Activated naive CD4-positive, alpha-beta T cell treated with Interleukin-2 at 50 U/mL for 16 hours (primary cell): ENCODE measurements at places on chromosomes 16 and 17.

DNA sequence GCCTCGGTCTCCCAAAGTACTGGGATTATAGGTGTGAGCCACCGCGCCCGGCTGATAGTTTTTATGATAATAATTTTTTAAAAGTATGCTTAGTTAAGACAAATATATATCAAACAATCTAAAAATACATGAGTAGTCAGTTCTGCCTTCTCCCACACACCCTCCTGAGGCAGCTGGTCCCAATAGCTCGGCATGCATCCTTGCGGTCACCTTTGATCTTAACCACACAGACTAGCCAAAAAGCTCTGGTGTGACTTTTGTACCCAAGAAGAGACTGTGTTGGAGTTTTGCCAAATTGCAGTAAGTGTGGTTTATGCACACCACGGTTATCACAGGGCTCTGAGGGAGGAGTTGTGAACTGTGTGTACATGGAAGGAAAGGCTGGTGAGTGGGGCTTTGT, 25.6 kb downstream of the ATP6V0A1 start:
- peak; percentile 76 for DNase-seq

- no peak for DNase-seq
Measured at GRCh38 chr17:33751702-33752065, 458.6 kb upstream of the ASIC2 start.

DNA sequence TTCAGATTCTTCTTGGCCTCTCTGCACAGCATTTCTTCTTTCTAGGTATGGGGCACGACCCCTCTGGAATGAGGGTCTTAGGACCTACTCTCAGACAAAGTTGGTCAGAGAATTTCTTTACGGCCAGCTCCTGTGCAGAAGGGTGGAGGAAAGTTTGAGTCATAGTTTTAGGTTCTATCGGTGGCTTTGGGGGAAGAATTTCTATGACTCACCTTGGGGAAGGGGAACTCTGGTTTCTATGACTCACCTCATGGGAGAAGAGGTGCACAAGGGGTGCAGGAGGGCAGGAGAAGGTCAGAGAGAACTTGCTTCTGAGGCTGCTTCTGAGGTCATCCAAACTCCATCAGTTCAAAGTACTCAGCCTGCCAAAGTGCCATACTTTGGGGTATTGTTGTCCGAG, 2.5 kb upstream of the ABCC12 start:
- DNase-seq: peak; percentile 38

- DNase-seq: no peak
Measured at GRCh38 chr16:85374571-85374872, 238.6 kb upstream of the GSE1 start.

DNA sequence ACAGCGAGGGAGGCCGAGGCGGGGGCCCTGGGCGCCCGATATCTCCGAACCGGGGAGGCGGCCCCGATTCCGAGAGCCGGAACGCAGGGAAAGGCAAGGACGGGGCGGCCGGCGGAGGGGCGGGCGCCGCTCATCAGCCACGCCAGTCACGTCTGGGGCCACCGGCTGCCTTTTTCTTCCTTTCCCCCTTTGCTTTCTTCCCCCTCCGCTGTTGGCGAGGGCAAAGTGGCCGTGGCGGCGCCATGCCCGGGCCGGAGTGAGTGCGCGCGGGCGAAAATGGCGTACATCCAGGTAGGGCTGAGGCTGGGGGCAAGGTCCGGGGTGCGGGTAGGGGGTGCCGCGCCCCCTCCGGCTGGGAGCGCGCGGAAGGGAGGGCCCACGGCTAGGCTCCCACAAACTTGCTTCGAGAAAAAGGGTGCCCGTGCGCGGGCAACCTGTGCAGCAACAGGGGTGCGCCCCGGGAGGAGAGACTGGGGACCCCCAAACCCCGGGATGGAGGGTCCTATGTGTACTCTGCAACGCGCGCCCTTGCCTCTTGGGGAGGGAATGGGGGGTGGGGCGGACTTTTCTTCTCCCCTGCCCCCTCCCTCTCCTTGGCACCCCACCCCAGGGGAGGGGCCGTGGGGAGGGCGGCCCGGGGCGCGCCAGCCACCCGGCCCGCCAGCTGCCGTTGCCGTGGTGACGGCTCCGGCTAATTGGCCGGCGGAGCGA, 486 bp downstream of the SYT17 start:
- DNase-seq: no peak

GRCh38 chr17:12505866-12506265, 159.8 kb upstream of the MYOCD start:
- DNase-seq: no peak

DNA sequence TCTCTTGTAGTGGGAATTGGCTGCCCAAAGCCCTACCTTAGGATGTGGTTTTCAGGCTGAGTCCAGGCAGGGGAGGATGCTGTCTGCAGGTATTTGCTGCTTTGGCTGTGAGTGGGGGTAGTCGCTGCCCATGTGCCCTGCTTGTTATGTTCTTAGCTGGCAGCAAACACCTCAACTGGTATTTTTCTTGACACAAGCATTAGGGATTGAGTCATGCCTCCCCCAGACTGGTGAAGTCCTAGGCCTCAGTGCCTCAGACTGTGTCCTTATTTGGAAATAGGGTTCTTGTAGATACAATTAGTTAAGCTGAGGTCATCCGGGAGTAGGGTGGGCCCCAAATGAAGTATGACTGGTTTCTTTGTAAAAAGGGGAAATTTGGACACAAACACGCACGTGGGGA, 808.3 kb upstream of the EEF2KMT start:
- DNase-seq: no peak

- DNase-seq: peak; percentile 48
Measured at GRCh38 chr16:89759746-89760340, 38.5 kb downstream of the ZNF276 start.

DNA sequence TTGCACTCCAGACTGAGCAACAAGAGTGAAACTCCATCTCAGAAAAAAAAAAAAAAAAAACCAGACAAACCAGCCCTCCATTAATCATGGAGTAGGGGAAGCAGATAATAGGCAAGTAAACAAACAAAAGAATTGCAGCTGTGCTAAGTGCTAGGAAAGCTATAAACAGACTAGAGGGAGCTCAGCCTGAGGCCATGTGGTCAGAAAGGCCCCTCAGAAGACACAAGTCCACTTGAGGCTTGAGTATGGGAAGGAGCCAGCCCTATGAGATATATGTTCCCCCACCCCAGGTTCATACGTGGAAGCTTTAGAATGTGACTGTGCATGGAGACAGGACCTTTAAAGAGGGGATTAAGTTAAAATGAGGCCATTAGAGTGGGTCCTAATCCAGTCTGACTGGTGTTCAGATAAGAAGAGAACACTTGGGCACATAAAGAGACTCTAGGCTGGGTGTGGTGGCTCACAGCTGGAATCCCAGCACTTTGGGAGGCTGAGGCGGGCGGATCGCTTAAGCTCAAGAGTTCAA, 132.6 kb upstream of the NOL11 start:
- no peak for DNase-seq

DNA sequence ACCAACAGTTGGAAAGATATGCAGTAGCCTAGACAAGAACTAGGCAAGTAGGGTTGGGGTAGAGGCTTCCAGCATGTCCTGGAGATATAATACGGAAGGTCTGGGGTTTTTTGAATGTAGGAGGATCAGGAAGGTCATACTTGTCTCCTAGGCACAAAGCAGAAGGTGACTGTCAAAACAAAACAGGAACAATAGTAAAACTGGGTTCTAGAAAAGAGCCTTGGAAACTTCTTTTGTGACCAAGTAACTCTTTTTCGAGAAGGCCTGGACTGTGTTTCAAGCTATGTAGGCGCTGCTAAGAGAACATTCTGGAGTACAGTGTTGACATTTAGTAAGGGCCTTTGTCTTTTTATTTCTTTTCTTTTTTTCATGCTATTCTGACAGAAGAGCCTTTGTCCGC, 26.9 kb upstream of the TENT4B start:
- no peak for DNase-seq

DNA sequence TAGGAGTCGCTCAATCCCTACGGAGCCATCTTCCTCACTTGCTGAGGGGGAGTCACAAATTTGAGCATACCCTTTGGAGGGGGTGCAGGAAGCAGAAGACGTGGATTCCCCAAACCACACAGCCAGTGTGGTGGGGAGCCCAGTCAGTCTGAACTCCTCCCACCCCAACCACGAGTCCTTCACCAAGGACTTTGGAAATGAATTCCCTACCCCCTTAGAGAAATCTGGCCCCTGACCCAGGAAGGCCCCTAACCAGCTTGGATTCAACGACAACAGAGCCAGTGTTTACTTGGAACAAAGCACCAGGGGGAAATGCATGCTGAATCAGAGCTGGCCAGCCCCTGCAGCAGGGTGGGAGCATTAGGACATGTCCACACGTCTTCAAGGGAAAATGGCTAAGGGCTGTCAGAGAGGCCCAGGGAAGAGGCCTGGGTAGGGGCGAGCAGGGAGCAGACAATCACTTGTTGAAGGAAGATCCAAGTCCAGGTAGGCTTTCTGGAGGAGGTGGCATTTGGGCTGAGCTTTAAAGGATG, 5.5 kb upstream of the TMEM92 start:
- no peak for DNase-seq

DNA sequence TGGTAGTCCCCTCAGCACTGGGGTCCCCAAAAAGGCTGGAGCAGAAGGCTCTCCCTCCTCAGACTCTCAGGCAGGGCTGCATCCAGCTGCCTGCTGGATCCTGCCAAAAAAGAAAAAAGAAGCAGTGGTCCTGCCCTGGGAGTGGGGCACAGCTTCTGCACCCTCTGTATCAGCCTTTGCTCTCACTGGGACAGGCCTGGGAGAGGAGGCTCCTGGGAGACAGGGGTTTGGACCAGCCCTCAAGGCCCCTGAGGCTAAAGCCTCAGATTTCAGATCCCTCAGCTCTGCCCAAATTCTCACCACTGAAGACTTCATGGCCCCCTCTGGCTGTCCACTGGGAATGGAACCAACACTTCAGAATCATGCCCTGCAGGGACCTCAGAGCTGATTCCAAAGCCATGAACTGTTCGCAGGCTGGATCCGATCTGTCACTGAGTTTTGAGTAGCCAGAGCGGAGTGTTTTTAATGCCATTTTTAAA, 96.9 kb downstream of the C16orf78 start:
- DNase-seq: no peak

DNA sequence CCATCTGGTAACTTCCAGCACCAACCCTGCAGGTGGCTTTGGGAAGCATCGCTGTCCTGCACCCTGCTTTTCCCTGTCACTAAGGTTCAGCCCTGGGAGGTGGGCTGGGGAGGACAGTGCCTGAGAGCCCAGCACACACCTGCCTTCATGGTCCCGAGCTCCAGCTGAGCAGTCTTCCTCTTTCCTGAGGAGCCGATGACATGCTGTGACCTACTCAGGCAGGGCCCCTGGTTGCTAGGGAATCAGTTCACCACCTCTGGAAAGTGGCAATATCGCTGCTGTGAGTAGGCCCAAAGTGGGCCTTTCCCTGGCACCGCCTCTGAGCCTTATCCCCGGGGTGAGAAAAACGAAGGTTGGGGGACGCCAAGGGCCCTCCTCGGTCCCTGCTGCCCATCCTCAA, 17.9 kb downstream of the ST3GAL2 start:
- DNase-seq: no peak

GRCh38 chr17:45131616-45132319, 547 bp downstream of the PLCD3 start:
- DNase-seq: peak; percentile 46

GRCh38 chr17:61468263-61468907, 16.2 kb downstream of the TBX4 start:
- DNase-seq: no peak

- no peak for DNase-seq
Measured at GRCh38 chr16:23365602-23366240, 63.6 kb downstream of the SCNN1B start.

DNA sequence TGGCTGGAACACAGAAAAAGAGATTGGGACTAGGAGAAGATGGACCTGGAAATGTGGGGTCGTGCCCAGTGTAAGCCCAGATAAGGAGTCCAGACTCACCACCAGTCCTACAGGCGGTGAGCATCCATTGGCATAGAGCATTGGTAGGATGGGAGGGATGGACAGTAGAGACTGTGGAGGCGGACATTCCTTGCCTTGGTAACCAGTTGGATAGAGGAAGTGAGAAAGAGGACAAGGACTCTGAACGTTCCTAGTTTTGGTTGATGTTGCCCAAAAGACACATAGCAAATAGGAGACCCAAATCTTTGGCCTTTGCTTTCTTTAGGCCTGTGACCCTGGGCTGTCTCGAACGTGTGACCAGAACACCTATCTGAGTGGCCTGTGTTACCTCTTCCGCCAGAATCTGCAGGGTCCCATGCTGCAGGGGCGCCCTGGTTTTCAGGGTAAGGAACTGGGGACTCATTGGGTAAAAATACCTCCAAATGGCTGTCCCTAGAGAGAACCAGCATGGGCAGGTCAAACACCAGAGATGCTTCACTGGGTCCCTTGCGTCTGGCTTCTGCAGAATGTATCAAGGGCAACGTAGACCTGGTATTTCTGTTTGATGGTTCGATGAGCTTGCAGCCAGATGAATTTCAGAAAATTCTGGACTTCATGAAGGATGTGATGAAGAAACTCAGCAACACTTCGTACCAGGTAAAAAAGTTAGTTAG, 6.4 kb downstream of the ITGAL start:
- no peak for DNase-seq

- DNase-seq: peak; percentile 58
Measured at GRCh38 chr16:67177743-67178699, 5.7 kb downstream of the MATCAP1 start.

DNA sequence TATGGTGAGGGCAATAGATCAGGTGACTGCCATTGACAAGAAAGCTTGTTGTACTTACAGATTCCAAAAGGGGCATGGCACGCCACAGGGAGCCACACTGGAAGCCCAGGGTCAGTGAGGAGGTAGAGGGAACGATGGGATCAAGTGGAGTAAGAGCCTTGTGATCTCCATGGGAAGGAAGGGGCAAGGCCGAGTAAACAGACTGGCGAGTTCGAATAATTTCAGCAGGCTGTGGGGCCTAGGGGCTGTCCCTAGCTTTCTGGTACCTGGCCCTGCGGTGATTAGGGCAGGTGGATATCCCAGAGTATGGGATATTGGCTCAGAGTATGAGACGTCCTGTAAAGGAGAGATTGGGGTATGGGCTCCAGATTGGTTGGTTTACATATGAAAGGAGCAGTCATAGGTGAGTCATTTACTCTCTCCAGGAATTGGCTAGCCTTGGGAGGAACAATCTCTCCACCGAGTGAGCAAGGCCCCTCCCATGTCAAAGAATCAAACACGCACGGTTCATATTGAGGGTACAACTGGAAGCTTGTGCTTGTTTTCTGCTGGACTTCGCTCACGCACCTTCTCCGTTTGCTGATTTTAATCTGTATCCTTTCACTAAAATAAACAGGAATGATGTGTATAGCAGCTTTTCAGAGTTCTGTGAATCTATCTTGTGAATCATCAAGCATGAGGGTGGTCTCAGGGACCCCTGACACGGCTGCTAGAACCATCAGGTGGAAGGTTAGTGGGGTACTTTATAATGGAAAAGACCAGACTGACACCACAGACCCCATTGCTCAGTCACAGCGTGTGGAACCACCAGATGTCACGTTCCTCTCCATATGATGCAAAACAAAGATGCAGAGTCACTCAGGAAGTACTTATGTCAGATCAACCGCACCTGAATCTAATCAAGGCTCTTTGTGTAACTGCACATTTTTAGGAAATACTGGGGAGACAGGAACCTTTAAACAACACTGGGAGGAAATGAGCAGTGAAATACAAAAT, 27.9 kb downstream of the GABARAPL2 start:
- DNase-seq: no peak
